ENCODE measurements at places on chromosomes 7 and 10.

- DNase-seq, result peak; percentile 80
Measured at GRCh38 chr10:11684717-11685645, 57.2 kb upstream of the ECHDC3 start.

DNA sequence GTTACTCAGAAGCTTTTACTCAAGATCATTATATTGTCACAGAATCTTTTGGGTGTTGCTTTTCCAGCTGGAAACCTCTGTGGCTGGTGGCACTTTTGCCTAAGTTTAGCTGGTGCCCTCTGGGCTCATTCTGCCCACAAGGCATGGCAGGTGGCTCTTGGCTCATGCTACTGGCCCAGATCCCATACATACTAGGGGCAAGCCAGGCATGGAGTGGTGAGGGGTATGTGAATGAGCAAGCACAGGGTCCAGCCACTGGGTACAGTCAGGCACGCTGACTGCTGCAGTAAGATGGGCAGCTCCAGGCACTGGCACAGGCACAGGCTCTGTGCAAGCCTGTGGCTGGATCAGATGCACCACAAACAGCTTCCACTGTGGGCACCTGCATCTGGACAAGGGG is 375.0 kb upstream of the SEMA3C start:
- DNase-seq, result no peak

GRCh38 chr10:72242675-72243074 is 26.6 kb upstream of the ASCC1 start:
- DNase-seq, result peak; percentile 68

DNA sequence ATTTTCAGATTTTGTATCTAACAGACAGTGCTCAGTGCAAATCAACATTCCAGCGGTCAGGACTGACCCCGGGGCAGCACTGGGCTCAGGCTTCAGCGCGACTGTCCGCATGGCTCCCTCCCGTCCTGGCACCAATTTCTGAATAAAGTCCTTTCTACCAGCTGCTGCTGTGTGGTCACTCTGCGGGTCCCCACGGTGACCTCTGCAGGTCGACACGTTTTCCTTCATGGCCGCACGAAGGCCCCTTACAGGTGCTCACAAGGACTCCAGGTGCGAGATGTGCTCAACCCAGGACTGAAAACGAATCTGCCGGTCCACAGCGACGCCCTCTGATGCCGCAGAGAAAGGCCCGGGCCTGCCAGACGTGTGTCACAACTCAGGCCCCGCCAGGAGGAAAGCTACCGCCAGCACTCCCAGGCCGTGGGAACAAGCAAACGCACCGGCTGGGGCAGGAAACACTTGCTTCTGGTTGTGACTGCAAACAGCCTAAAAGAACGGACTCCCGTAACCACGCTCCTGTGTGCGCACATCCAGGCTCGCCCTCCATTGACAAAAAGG is 3.7 kb upstream of the UTF1 start:
- DNase-seq, result no peak

DNA sequence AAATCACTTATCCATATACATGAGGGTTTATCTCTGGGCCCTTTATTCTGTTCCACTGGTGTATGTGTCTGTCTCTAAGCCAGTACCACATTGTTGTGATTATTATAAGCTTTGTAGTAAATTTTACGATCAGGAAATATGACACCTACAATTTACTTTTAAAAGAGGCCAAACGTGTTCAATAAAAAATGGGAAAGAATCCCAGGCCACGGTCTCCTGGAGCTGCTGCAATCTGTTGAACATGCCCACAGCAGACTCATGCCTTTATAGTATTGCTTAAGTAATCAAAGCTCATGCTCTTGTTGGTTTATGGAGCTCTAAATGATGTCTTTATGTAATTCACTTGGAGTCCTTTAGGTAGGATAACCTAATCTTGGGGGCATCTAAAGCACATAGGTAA is 273.0 kb downstream of the ZMYND11 start:
- DNase-seq, result no peak

- no peak for DNase-seq
Measured at GRCh38 chr7:123352973-123353372, 153.2 kb upstream of the SLC13A1 start.

DNA sequence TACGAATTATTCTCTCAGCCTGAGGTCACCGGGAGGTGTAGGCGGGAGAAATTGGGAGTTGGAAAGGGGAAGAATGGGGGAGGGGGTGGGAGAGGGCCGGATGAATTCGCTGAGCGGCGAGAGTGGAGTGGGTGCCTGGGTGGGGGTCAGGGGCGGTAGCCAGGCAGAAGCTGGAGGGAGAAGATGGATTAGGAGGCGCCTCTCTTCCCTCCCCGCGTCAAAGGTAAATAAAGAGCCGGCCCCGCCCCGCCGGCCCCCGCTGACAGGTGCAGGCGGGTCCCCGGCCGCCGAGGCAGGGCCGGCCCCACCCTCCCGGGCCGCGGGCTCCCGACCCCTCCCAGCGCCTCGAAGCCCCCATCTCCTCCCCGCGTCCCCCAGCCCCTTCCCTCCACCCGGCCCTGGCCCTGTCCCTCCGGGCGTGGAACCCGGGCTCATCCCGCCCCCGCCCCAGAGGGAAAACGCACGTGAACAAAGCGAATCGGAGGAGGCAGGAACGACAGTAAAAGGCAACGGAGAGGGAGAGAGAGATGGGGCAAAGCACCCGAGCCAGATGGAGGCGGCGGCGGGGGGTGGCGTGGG is 872 bp downstream of the FAM131B start:
- no peak for DNase-seq

DNA sequence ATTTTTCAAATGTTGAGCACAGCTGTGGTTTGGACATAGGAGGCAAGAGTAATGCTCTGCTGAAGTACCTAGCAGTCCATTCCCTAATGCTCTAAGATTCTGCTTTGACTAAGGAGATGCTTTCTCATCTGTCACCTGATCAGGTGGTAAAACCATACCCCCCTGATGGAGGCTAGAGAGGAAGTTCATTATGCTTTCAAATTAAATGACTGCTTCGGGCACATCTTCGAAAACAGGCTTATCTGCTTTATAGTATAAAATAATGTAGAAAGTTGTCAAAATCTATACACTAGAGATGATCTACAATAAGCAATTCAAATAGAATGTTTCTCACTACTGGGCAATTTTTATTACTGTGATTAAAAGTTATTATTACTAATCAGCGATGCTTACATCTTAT is at the start of gene GNAT3:
Gene GNAT3 (minus strand): TSS at position 101 of the 400 bp plus-strand sequence. CDS start 138 bp downstream, outside the sequence.
- DNase-seq, result no peak

- DNase-seq, result peak; percentile 7
Measured at GRCh38 chr7:16492513-16493062, 27.1 kb upstream of the SOSTDC1 start.

DNA sequence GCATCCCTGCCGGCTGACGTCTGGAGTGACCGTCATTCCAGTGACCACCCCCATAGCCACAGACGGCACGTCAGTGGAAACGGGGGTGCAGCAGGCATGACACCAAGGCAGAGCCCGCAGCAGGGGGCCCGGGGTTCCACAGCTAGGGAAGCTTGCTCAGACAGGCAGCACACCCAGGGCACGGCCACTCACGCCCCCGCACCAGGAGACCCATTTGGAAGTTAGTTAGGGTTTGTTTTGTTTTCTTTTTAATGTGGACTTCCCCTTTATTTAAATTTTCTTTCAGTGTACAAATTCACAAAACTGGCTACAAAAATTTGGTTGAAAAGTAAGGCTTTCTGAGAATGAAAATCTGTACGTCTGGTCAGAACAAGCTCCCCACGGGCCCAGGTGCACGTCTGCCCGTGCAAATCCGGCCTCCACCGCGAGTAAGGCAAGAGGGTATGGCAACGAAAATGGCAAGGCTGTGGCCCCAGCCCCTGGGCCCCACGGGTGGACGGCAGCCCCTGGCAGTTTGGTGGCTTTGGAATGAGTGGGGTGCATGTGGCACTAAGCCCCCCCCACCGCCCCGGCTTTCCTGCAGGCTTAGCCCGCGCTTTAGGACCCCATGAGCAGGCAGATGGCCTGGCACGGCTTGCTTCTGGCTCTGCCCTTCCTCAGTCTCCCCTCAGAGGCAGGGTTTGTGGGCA is 124.2 kb downstream of the FAM53B start:
- DNase-seq, result no peak

DNA sequence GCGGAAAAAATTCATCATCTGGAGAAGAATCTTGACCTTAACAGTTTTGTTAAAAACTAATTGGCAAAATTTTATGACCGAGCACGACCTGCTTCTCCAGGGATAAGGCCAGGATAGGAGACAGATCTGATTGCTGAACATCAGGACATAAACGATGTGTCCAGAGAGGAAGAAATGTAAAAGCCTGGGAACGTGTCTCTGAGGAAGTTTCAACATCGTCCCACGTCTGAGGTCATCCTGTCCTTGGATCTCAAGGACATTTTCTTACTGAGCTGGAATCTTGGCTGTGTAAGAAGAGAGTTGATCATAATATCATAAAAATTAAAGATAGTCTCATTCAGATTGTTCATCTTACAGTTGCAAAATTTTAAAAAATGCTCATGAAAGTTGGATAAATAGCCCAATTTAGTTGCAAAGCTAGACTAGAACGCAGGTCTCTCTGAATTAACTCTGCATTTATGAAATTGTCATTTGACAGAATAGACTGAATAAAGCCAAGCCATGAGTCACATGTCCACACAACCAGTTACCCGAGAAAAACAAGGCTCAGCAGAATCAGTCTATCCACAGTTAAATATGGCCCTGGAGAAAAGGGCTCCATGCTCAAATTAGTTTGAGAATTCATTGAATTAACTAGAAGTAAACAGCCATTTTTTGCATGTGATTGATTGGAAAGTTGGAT is 120.0 kb upstream of the EGFR start:
- no peak for DNase-seq

Data from pons (tissue), 1 donor.